Femur (tissue), 1 donor: ENCODE measurements at places on chromosomes 11 and 22.

- DNase-seq = no peak
Observed at GRCh38 chr11:132852361-132852760, 679.9 kb downstream of the OPCML start.

DNA sequence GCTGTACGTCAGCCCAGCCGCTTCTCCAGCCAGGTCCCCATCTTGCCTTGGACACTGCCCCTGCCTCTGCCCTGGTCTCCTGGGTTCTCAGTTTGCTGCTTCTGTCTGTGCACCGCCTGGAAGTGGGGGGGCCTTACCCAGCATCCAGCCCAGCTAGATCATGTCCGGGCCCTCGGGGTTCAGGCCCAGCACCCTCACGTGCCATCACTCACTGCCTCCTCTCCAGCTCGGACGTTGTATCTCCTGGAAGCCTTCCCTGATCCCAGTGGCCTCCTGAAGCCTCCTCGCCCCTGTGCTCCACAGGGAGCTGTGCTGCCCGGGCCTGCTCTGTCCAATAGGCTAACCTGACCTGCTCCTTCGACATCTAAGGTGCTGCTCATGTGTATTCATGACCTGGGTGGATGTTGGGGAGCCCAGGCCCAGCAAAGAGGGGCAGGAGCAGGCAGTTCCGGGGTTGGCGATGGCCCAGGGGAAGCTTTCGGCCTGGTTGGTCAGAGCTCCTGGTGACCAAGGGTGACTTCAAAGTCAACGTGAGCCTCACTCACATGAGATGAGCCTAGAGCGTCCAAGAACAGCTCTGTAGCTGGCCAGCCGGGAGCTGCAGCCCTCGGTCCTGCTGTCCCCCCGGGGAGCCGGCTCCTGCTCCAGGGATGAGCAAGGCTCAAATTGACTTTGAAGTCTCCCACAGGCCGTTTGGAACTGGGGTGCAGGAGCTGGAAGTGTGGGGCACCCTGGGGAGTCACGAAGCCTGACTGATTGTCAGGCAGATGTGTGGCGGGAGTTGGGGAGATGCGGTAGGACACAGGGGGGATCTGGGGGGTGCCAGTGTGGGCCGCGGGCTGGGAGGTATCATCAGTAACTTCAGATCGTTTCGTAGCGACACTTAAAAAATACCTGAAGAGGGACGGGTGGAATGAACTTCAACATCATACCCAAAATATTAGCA is 5.2 kb upstream of the ASCL2 start:
- DNase-seq = no peak

- DNase-seq = no peak
Observed at GRCh38 chr11:17986007-17986710, 26.7 kb downstream of the SERGEF start.

DNA sequence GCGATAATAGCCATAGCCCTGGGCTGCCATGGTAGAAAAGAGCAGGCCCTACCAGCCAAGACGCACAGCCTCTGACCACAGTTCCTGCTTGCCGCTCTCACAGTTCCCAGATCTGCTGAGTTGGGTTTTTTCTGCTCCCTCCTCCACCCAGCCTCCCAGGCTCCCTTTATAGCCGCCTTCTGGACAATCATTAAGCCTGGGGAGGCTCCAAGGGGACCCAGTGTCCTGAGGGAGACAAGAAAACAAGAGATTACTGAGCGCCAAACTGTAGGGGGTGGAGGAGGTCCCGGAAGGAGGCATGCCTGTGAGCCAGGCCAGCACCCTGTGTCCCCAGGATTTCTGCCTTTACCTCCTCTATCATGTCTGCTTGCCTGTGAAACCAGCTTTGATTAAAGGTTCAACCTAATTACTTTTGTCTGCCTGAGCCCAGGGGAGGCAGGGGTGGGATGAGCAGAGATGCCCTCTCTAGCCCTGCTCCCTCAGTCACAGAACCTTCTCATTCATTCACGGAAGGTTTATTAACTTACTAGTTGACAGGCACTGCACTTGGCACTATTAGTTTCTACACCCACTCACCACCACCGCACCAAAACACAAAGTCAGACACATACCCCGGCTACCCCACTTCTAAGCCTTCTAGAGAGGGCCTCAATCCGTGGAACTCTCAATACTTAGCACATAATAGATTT is 1.2 kb downstream of the SLC37A4 start:
- DNase-seq = peak; percentile 41

DNA sequence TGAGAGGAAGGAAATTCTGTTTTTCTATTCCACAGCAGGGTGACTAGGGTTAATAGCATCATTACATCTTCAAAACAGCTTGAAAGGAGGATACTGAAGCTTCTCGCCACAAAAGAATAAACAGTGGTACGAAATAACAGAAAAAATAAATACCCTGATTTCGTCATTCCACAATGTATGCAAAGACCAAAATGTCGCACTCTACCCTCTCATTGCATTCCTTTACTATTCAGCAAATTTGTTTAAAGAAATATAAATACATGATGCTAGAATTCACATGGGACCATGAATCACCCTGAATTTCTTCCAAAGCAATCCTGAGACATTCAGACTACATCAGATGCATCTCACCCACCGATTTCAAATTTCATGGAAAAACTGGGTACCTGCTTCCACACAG is 112.3 kb upstream of the TOP3B start:
- DNase-seq = no peak

DNA sequence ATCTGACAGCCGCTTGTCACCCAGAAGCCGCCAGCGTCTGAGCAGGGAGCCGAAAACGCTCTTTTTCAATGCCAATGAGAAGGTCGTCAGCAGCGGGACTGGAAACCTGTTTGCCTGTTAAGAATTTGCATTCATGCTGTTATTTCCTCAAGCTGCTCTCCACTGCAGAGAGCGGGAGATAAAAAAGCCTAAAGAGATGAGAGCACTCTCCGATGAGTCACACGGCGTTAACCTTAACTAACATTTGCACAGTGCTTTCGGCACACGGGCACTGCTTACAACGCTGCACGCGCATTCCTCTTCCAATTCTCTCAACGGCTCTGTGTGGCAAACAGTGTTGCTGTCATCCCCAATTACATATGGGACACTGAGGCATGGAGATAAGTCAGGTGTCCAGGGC is 40.0 kb upstream of the RTL6 start:
- no peak for DNase-seq

- no peak for DNase-seq
Observed at GRCh38 chr22:17272511-17272991, 53.3 kb upstream of the ADA2 start.

GRCh38 chr11:17696741-17697140 is 22.6 kb upstream of the MYOD1 start:
- DNase-seq = no peak

DNA sequence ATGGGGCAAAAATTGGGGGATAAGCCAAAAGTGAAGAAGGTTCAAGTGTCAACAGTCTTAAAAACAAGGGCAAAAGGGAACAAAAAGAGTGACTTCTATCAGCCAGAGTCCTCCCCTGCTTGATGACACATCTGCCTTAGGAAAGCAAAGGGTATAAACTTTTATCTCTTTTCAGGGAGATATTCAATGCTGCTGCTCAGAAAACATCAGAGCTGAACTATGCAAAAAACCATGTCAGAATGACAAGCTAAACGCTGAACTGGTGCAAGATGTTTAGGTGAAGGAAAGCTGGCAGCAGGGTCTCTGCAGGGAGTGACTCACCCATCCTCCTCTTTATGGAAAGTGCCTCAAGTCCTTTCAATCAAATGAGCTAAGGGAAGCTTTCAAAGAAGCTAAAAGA is 24.7 kb downstream of the ALG9 start:
- DNase-seq = no peak

DNA sequence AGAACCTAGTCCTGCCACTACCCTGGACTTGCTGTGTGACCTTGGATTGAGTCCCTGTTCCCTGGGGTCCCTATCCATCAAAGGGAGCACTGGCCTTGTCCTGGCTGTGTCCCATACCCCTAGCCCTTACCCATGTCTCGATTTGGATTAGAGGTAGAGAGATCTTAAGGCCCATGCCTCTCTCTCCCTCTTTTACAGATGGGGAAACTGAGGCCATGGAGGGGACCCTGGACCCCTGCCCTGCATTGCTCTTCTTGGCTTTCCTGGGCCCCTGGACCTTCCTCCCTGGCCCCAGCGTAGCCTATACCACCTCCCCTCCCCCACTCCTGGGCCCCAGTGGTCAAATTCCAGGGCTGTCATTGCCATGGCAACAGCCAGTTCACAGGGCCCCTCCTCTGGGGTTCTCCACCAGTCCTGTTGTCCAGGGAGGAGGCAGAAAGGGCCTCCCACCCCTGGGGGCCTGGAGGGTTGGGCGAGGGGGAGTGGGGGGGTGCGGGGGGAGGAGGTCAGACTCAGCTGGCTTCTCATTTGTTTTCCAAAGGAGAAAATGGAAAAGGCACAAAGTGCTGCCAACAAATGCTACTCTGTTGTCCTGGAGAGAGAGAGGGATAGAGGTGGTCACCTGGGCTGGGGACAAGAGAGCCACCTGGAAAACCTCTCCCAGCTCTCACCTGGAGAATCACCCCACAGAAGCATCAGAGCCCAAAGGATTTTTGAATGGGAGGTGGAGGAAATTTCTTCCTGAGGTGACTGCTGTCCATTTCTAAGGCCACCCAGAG is 23.3 kb downstream of the ARHGEF17 start:
- peak; percentile 69 for DNase-seq

- no peak for DNase-seq
Observed at GRCh38 chr11:65774525-65775306, 6.1 kb downstream of the AP5B1 start.

GRCh38 chr11:74008373-74009229 is at the start of gene UCP3:
Gene UCP3, minus strand, starts transcription at chr11:74009085. Its CDS starts 2,043 bp downstream, at chr11:74007042.
- no peak for DNase-seq

- DNase-seq = no peak
Observed at GRCh38 chr11:111310088-111310487, 11.7 kb downstream of the POU2AF3 start.

- no peak for DNase-seq
Observed at GRCh38 chr22:44098966-44099530, 74.9 kb downstream of the PARVB start.

- no peak for DNase-seq
Observed at GRCh38 chr22:49354516-49355210, 473.0 kb downstream of the BRD1 start.

DNA sequence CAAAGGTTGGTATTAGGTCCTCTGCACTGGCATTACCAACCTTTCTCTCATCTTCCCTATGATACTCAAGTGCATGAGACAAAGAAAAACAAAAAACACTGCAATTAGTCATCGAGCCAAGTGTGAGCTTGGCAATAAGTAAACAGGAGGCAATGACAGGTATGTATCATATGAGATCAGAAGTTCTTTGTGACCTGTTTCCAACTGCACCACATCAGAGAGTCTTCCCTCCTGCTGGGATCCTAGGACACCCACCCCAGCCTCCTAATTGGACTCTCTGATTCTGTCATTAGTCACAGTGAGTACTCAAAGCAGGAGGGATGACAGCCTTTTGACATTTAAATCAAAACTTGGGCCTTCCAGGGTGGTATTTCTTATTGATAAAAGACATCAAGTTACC is 7.8 kb upstream of the JAML start:
- DNase-seq = no peak

DNA sequence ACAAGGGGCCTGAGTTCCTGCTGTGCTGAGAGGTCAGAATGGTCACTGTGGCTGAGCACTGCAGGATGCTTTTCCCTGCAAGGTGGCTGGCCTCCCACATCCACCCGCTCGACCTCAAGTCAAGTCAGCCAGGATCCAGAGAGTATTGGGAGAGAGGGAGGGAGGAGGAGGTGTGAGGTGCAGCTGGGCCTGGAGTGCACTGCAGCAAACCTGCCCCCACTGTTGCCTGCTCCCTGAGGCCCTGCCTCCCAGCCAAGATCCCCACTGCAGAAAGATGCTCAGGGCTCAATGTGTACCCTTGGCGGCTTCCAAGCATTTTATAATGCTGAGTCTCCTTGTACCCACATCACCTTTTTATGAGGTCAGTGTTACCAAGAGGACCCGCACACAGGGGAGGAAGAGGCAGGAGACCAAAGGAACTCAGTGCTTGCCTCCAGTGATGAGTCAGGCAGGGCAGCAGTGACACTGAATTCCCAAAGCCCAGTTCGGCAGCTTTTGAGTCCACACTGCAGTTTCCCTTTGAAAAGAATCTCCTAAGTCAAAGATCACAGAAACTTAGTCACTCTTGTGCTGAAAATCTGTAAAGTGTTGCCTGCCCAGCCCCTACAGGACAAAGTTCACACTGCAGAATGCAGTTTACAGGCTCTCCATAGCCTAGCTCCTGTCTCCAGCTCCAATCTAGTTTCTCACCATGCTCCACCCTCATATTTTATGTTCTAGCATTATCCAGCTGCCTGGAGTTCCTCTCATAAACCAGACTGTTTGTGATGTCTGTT is 3.1 kb downstream of the ENDOD1 start:
- no peak for DNase-seq

DNA sequence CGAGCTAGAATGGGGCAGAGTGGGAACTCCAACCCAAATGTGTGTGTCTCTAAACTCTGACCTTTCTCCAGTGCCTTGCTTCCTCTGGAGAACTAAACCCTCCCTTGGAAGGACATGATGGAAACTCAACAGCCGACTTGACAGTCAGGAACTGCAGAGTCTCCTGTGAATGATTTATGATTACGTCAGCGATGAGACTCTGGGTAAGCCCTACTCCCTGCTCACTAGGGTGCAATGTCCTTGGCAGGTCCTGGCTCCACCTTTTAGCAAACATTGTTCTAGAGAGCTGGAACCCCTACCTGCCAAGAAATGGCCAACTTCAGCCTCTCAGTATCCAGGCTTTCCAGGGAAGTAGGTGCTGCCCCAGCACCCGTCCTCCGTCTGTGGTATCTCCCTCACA is 96.1 kb upstream of the CD82 start:
- DNase-seq = no peak

- peak; percentile 83 for DNase-seq
Observed at GRCh38 chr11:62602141-62603071, 741 bp upstream of the MTA2 start.

GRCh38 chr22:40955571-40955970 is 4.4 kb downstream of the RBX1 start:
- DNase-seq = no peak

DNA sequence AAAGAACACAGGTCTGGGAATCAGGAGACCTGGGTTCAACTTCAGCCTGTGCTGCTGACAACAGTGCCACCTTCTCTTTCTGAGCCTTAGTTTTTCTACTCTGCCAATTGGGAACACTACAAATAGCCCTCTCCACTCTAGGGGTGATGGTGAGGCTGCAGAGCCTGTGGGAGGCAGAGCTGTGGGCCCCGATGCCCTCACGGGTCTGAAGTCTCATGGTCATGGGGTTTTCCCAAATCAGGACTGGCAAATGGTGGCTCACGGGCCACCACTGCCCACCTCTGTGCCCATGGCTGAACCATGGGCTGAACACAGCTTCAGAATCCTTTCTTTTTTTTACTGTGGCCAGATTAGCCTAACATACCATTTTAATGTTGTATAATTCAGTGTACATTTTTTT is 19.8 kb downstream of the SYNGR1 start:
- no peak for DNase-seq

GRCh38 chr11:620201-620600 is 4.5 kb upstream of the IRF7 start:
- no peak for DNase-seq

- DNase-seq = no peak
Observed at GRCh38 chr11:10499874-10500601, 40.9 kb downstream of the RNF141 start.
